ENCODE measurements at places on chromosomes 12 and 14.

DNA sequence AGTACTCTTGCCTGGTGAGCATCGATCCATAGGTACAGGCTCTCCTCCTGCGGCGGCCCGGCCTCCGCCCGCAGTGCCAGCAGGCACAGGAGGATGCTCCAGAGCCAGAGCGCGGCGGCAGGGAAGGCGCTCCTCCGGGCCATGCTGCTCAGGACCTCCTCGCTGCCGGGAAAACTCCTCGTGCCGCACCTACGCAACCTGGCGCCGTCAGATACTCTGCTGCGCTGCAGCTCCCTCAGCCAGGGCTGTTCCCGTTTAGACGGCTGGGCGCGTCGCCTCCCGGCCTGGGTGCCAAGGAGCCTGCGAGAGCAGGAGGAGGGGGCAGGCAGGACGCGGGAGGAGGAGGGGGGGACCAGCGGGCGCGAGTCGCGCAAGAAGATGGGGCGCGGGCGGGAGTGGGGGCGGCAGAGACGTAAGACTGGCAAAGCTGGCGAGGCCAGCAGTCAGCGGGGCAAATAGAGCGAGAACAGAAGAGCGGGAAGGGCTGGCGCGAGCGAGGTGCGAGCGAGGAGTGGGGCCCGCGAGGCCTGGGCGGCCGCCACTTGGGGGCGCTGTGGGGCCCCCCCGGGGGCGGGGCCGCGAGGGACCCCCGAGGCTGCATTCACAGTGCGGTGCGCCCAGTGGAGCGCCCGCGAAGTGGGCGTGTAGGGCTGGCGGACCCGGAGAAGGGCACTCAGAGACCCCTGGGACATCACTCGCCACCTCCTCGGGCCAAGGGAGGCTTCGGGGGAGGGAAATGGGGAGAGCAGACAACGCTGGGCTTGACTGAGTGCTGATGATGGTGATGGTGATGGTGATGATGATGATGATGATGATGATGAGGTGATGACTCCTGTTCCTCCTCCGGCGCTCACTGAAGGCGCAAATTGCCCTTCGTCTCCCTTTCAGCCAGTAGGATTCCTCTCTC, at the start of gene WIF1:
WIF1 (minus strand) TSS at position 257 of the 907 bp plus-strand sequence; CDS start at position 143, 114 bp downstream.
- DNase-seq: no peak

- no peak for DNase-seq
Observed at GRCh38 chr14:34403646-34404045, 58.4 kb downstream of the SPTSSA start.

DNA sequence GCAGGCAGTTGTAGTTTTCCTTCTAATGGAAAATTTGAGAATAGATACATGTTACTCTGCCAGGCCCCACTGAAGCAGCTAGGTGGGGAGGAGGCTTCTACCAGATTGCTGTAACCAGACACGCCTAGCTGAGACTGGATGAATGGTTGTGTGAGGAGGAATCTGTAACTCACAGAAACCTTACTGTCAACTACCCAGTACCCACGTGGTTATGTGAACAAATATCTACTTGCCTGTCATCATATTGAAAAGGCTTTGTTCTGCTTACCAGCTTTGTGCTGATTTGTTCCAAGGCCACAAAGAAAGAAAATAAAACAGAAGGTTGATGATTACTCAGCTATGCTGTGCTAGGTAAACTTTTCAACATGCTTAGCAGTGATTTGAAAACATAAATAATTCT, 167.2 kb downstream of the CAPZA3 start:
- DNase-seq: no peak

DNA sequence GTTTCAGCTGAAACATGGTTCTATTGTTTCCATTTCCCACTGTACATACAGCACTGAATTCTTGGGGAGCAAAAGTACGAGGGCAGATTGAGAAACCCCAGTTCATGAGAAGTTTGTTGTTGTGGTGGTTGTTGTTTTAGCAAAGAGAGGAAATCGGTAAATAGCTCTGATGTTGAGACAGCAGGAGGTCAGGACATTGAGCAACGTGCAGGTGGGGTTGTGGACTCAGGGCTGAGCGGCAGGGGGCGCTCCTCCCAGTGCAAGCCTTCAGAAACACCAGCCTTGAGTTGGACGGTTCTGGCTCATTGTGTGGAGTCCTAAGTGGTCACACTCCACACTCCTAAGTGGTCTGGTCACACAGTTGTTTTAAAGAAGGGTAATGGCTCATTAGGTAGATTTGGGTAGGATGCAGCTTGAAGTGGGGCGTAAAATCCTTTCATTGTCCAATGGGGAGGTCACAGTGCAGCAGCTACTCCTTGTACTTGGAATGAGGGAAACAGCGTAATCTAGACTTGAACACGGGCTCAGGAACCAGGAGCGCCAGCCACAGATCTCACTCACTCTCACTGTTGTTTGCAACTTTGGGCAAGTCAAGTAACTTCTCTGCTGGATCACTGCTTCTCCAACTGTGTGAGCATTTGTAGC, 14.5 kb upstream of the PWP1 start:
- DNase-seq: no peak

GRCh38 chr12:119624966-119625365, 31.4 kb downstream of the TMEM233 start:
- no peak for DNase-seq

GRCh38 chr14:64671591-64671990, 32.6 kb upstream of the PLEKHG3 start:
- DNase-seq: no peak

GRCh38 chr14:52792097-52792415, 649 bp upstream of the GNPNAT1 start:
- no peak for DNase-seq

DNA sequence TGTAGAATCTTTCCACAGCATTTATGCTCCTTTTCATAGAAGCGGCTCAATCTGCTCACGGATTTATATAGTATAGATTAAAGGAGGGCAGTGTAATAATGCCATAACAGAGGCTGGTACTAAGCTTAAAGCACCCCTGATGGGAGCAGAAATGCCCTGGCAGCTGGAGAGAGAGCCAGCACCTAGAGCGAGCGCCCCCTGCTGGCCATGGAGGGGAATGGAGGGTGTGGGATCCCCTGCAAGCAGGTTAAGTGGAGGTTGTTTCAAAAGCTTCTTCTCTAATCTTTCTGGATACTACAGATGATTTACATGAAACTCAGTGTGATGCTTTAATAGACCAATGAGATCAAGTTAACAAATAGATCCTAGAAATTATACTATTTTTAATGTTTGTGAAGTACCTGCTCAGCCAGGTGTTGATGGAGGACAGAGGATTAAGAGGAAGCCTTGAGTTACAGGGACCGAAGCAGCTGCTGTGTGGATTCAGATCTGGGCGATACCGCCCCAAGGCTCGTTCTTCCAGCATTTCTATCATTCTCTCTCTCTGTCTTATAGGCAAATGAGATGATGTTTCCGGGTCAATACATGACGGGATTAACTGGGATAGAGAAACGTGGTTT, 1519.3 kb upstream of the TMEM132C start:
- DNase-seq: peak; percentile 47

GRCh38 chr14:90193925-90194324, 62.4 kb upstream of the PSMC1 start:
- DNase-seq: no peak

- no peak for DNase-seq
Observed at GRCh38 chr14:105881021-105881930, 354.9 kb downstream of the TMEM121 start.

- DNase-seq: no peak
Observed at GRCh38 chr12:20452496-20453010, 84.2 kb downstream of the PDE3A start.

DNA sequence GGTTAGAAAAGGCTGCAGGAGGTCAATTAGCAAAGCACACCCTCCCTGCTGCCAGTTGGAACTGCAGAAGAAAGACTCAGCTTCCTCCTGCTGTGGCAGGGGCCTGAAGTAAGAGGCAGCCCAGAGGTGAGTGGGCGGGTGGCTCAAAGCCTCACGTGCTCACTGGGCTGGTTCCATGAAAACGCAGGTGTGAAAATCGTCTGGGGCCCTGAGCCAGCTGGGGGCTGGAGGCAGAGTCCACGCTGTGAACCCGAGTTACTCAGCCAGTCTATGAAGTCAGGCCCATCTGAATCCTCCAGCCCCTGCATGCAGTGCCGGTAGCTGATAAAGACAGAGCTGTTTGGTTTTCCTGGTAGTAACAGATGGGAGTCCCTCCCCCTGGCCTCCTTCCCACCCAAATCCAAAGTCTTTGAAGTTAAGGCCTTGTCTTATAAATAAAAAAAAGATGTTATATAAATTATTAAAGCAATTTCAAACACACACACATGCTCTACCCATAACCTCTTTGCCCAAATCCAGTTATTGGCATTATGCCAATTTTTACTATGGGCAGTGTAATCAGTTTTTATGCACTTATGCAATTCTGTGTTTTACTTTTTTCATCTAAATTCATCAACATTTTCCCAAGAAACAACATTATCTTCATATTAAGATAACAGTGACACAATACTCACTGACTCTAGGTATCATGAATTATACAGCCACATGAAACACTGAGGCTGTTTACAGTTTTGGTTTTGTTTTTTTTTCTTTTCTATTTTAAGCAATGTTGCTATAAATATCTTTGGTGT, 57.9 kb upstream of the PNMA1 start:
- DNase-seq: no peak

GRCh38 chr14:34227834-34228649, 234.0 kb downstream of the SPTSSA start:
- peak; percentile 13 for DNase-seq

- no peak for DNase-seq
Observed at GRCh38 chr12:105659355-105660075, 329.0 kb downstream of the C12orf75 start.

DNA sequence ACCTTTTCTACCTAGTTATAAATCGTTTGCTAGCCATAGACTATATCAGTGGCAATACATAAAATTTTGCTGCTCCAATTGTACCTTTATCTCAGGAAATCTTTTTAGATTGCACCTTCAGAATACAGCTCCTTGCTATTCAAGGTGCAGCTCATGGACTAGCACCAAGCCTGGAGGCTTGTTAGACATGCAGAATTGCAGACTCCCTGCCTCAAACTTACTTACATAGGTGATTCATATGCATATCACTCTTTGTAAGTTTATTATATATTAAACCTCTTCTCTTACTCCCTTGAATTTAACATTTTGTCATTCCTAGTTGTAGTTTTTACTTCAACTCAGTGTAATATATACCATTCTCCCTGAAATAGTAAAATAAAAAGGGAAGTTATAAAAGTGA, 195.4 kb upstream of the PDZRN4 start:
- DNase-seq: no peak

DNA sequence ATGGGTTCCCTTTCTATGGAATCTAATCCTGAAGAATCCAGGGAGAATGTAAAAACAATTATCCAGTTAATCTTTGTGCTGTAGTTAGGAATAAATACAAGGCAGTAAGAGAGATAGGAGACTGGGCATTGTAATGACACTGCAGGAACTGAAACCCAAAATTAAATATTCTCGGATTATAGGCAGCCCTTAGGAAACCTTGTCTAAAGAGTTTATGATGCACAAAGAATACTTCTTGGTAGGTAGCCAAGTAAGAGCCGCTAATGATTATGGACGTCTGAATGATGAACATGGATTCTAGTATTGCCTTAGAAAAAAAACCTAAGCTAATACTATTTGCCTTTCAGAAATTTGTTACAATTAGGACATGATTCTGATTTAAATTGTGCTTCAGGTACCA, 165.4 kb upstream of the LRIG3 start:
- DNase-seq: no peak

DNA sequence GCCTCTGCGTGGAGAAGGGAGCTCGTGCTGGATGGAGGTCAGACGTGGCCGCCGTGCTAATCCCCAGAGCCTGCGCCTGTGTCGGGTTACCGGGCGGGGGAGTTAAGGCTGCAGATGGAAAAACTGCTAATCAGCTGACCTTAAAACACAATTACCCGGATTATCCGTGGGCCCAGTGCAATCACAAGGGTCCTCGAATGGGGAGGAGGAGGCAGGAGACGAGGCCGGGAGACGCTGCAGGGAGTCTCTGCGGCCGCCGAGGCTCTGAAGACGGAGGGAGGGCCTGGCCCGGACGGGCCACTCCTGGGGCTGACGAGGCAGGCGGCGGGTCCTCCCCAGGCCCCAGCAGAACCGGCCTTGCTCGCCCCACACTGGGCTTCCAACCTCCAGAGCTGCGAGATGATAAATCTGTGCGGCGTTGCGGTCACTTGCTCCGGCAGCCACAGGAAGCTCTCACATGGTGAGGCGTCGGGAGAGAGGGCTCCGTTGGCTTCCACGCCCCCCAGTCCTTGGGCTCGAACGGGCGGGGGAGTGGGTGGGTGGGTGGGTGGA, 32.9 kb upstream of the FBRSL1 start:
- no peak for DNase-seq

DNA sequence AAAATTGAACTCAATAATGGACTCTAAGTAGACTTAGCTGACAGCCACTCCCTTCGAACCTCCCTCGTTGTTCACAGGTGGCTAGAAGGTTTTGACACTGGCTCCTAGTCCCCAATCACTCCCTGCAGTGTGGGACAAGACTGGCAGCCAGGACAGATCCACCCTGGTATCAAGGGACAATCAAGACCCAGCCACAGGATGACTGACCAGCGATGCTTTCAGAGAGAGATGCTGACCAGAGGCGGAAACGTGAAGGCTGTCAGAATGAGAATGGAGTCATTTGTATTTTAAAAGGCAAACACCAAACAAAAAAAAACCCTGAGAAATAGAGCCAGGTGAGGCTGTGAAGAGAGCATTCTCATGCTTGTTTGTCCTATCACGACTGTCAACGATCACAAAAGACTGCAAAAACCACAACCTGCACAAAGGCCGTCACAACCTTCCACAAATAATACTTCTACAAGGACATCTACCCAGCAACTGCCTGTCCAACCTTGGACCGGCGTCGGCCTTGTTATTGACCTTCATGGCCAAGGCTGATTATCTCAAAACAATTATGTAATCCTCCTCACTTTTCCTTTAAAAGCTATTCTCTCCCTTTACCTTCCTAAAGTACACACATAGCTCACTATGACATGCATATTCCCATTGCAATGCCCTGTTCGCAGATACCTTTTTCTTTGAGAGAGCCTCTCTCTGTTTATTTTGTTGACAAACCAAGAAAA, 13.2 kb downstream of the EIF5 start:
- DNase-seq: no peak

DNA sequence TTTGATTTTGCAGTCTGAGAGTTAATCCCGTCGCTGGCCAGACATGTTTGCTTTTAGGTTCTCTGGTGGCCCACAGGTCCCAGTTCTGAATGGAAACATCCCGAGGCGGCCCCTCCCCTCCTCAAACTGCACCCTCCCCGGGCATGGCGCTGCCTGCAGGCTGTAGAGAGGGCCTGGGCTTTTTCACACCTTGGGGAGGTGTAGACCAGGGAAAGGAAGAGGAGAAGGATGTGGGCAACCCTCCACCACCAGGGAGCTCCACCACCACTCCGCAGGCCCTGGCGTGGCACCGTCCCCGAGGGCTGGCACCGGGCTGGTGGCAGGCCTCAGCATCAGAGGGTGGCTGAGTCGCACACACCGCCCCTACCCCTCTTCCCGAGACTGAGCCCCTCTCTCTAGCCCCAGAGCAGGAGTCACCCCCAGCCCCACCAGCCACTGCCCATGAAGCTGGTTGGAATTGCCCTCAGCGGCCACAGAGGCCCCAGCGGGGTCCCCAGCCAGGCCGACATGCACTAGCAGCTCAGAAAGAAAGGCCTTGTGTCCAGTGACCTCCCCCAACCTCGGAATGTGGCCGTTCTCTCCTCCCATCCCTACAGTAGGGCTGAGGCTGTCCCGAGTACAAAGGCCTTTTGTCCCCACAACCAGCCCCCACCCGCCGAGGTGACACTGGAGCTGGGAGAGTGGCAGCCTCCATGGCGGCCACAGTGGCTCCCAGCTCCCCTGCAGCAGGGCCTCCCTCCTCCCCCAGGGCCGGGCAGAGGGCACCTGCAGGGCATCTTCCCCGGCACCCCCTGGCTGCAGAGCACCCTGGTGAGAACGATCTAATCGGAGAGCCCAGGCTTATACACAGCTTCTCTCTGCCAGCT, 23.5 kb upstream of the INF2 start:
- no peak for DNase-seq

- DNase-seq: no peak
Observed at GRCh38 chr12:51926064-51926632, 18.8 kb downstream of the ACVRL1 start.
